Calu3 (cell line): ENCODE measurements at places on chromosomes 11 and 22.

DNA sequence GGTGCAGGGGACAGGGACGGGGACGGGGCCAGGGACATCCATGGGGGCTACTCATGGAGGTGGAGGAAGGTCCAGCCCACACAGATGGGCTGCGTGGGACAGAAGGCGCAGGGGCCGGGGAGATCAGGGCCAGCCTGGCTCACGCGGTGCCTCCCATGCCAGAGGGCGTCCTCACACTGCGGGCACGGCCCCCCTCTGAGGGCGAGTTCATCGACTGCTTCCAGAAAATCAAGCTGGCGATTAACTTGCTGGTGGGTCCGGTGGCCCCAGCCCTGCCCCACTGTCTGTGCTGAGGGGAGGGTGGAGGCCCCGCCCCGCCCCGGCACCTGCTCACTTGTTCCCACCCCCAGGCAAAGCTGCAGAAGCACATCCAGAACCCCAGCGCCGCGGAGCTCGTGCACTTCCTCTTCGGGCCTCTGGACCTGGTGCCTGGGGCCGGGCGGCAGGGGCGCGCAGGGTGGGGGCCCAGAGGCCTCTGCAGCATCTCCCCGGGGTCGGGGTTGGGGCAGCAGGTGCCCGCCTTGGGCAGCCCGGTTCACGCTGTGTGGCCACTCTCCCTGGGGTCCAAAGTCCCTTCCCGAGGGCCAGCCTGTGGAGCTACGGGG, 15.8 kb downstream of the EPS8L2 start:
- peaks cover 56% of the 10 kb centered on the region for H3K36me3 ChIP-seq
- H3K4me1 ChIP-seq: no peaks in the 10 kb centered on the region
- H3K27ac ChIP-seq: no peak overlapping the region
- DNase-seq: no peak
- no peaks in the 10 kb centered on the region for H3K27me3 ChIP-seq
- H3K4me3 ChIP-seq: no peak overlapping the region

DNA sequence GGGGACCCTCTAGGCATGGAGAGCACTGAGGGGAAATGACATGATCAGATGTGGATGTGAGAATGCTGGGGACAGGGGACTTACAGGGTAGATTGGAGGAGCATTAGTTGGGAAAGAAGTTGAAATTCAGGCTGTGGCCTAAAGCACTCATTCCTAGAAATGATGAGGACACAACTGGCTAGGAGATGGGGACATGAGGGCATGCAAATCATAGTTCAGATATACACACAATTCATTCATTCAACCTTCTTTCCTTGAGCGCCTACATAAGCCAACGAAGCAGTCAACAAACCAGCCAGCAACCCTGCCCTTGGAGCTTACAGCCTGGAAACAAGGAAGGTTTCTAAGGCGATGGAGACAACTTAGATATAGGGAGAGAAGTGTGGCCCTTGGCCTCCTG, 14.2 kb downstream of the CSF2RB start:
- no peaks in the 10 kb centered on the region for H3K4me1 ChIP-seq
- no peak overlapping the region for H3K4me3 ChIP-seq

- H3K36me3 ChIP-seq: peaks cover 5% of the 10 kb centered on the region
- H3K4me1 ChIP-seq: no peaks in the 10 kb centered on the region
- peak; percentile 95 for DNase-seq
- H3K27me3 ChIP-seq: no peaks in the 10 kb centered on the region
- peak overlapping the region; percentile 55 for H3K4me3 ChIP-seq
These were observed 2.1 kb upstream of the MEI1 start for GRCh38 chr22:41697126-41697775.

GRCh38 chr11:68698993-68699392, 14.6 kb downstream of the GAL start:
- H3K4me1 ChIP-seq: no peaks in the 10 kb centered on the region
- H3K36me3 ChIP-seq: no peaks in the 10 kb centered on the region
- DNase-seq: no peak
- H3K4me3 ChIP-seq: no peak overlapping the region

- H3K4me1 ChIP-seq: peaks cover 25% of the 10 kb centered on the region
- no peak overlapping the region for H3K27ac ChIP-seq
- H3K27me3 ChIP-seq: no peaks in the 10 kb centered on the region
These were observed 47.1 kb upstream of the EED start for GRCh38 chr11:86197448-86197847.

- peaks cover 50% of the 10 kb centered on the region for H3K27me3 ChIP-seq
- H3K4me1 ChIP-seq: peaks cover 27% of the 10 kb centered on the region
- DNase-seq: no peak
- H3K36me3 ChIP-seq: peaks cover 37% of the 10 kb centered on the region
These were observed 8.6 kb downstream of the SLC25A1 start for GRCh38 chr22:19169947-19170318.

DNA sequence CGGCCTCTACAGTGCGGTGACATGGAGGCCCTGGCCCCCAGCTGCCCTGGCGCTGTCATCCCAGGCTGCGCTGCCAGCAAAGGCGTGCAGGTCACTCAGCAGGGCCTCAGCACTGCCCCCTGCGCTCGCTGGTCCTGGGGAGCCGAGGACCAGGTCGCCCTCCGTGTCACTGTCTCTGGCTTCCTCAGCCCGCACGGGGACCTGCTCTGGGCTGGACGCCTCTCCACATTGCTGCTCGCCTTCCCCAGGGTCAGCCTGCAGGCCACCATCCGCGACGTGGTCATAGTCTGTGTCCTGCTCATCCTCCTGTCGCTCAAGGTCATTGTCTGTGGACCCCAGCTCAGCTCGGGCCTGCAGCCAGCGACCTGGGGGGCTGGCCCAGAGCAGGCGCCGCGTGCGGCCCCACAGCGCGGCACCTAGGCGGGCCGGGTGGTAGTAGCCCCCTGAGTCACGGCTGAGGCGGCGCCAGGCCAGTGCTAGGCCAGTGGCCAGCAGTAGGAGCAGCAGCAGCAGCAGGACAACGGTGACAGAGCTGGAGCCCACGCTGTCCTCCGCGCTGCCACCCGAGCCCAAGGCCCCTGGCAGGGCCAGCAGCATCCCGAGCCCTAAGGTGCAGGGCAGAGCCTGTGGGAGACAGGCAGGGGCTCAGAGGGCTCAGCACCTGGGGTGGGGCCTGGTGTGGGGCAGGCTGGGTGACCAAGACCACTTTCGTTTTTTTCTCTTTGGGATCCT, 1.6 kb downstream of the PTPRCAP start:
- peaks cover 14% of the 10 kb centered on the region for H3K4me1 ChIP-seq
- no peak for DNase-seq
- peaks cover 66% of the 10 kb centered on the region for H3K36me3 ChIP-seq
- no peak overlapping the region for H3K27ac ChIP-seq

DNA sequence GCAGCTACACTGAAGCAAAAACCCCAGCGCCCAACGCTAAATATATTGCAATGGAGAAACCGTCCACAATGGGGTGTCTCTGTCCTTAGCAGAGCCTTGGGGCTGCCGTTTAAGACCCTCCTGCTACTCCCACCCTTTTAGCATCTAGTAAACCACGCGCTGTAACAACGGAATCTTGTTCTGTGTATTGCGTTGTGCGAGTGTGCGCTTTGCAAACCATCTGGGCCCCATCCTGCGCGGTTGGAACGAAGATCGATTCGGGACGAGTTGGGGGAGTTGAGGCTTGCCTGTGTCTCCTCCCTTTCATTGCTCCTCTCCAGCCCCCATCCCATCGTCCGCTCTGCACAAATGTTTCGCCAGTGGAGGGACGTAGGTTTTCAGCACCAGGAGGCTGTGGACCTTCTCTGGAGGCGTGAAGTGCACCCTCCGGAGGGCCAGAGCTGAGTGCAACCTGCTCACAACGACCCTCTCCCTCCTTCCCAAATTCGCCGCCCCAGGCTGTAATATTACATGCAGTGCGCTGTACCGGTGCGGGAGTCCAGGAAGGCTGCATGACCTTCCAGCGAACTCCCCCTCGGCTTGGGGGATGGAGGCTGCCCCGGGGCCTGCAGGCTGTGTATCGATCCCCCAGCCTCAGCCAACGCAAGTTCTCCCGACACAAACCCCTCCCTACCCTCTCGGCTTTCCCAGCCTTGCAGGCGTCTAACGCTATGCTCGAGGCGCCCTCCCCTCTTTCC, 1.6 kb upstream of the KMT2A start:
- H3K27ac ChIP-seq: peak overlapping the region; percentile 67
- H3K36me3 ChIP-seq: peaks cover 50% of the 10 kb centered on the region
- peak; percentile 22 for DNase-seq
- peaks cover 9% of the 10 kb centered on the region for H3K4me1 ChIP-seq

DNA sequence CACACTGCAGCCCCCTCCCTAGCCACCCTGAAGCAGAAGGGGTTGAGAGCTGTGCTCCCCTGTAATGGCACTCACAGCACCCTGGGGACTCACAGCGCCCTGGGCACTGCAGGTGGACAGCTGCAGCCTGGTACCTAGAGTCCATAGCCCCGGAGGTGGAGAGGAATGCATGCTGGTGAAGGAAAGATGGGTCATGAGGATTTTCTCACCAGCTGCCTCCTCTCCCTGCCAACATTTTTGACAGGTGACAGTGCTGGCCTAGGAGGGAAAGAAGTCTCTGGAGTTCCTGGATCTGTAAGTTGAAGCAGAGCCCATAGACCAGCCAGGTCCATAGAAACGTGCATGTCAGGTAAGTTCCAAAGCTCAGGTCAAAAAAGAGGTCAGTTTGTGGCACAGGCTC, 330.5 kb downstream of the TENM4 start:
- no peaks in the 10 kb centered on the region for H3K4me1 ChIP-seq
- no peak overlapping the region for H3K4me3 ChIP-seq
- no peak overlapping the region for H3K27ac ChIP-seq
- no peaks in the 10 kb centered on the region for H3K36me3 ChIP-seq

DNA sequence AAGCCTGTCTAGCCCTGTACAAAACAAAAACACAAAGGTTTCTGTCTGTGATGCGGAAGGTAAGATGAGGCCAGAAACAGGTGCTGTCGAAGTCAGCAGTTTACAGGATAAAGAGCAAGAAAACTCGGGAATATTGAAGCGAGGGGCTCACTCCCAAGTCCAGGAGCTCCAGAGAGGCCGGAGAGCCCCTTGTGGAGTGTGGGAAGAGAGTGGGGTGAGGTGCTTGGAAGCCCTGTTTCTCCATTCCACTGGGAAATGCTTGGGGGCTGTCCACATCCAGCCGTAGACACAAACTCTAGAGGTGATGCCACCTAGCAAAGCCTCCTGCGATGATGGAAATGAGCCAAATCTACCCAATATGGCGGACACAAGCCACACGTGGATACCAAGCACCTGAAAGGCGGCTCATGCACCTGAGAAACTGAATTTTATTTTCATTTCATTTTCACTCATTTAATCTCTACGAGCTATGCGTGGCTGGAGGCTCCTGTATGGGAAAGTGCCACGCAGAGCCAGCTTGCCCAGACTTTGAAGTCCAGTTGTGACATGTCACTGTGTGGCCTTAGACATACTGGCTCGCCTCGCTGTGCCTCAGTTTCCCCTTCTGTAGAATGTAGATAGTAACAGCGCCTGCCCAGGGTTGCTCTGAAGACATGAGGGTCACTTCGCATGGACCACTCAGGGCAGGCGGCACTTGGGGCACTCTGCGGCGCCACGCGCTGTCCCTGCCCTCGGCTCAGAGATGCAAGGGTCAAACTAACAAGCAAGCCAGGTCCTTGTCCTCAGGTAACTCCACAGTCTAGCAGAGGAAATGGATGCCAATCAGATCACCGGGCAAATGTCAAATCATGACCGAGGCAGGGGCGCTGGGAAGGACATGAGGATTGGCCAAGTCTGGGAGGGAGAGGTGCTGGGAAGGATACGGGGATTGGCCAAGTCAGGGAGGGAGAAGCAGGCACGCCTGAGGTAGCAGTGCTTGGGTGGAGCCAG, 684.7 kb downstream of the TBC1D22A start:
- no peak overlapping the region for H3K27ac ChIP-seq
- H3K36me3 ChIP-seq: no peaks in the 10 kb centered on the region
- DNase-seq: no peak
